ENCODE measurements at places on chromosomes 1 and 21.

GRCh38 chr1:18632218-18632588, 1.6 kb downstream of the PAX7 start:
- DNase-seq: no peak

- DNase-seq: no peak
These were observed 78.9 kb upstream of the KCNK2 start for GRCh38 chr1:215003686-215004085.

GRCh38 chr1:7482077-7482476, 289.0 kb upstream of the VAMP3 start:
- DNase-seq: no peak

- no peak for DNase-seq
These were observed 529 bp downstream of the MPZL1 start for GRCh38 chr1:167722152-167722869.

GRCh38 chr1:28185071-28185470, 8.6 kb upstream of the PTAFR start:
- no peak for DNase-seq

- DNase-seq: no peak
These were observed 40.4 kb downstream of the MPZL1 start for GRCh38 chr1:167762061-167762746.

DNA sequence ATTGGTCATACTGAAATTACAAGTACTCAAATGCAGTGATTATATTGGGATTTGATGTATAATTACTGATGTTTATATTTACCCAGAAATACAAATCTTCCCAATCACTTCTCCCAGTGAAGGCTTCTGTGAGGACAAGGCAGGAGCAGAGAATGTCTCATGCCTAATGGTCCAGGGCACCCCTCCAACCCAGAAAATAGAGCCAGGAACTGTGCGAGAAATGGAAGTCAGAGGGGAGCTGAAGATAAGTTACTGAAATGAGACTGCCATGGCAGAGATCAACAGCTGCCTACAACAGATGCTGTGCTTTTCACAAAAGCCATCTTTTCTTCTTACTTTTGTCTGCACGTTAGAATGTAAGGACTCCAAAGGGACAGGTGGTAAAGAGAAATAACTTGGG, 171.2 kb downstream of the TTLL7 start:
- DNase-seq: no peak

DNA sequence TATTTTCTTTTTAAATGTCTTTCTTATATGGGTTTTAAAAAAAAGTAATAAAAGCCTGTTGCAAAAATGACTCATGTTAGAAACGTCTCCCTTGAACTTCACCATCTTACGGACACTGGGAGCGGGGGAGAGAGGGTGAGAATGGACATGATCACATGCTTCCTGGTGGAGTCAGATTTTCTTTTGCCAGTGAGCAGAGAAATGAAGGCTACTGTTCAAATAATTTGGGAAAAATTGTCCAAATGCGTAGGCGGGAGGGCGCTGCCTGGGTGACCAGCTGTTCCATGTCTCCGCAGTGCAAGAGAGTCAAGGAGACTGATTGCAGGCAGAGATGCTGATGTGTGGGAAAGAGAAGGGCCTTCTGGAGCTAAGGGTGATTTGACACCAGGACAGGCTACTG, 23.1 kb downstream of the EIF2D start:
- DNase-seq: no peak

GRCh38 chr1:64242895-64243756, 39.7 kb downstream of the UBE2U start:
- no peak for DNase-seq

GRCh38 chr1:84687714-84688462, 2.4 kb downstream of the SSX2IP start:
- no peak for DNase-seq

GRCh38 chr1:231279683-231280082, 38.7 kb downstream of the GNPAT start:
- no peak for DNase-seq

GRCh38 chr1:150578272-150579109, 919 bp downstream of the MCL1 start:
- DNase-seq: no peak

DNA sequence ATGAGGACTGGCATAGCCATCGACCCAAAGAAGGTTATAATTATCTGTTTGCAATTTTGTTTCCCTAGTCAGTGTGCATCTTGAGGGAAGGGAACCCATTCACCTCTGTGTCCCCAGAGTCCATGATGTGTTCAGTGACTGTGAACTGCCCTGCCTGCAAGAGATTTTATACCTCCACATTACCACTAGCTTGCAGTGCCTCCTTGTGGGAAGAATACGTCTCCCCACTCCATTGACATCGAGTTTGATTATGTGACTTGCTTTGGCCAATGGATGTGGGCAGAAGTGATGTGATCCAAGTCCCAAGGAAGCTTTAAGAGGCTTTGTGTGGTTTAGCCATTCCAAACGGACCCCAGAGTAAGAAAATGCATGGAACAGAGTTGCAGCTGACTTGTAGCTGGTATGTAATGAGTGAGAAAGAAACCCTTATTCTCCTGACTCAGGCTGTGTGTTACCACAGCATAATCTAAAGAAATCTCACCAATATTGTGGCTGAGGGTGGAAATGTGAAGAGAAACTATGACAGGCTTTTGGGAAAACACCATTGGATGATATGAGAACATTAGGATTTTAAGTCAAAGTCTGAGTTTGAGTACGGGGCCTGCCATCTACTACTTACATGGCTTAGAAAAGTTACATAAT, 47.8 kb upstream of the NRDC start:
- no peak for DNase-seq

- no peak for DNase-seq
These were observed 11.7 kb downstream of the FRRS1 start for GRCh38 chr1:99754697-99755096.

GRCh38 chr1:159581422-159581821, 6.2 kb upstream of the APCS start:
- DNase-seq: no peak

GRCh38 chr1:204104331-204105130, 31.6 kb downstream of the SOX13 start:
- no peak for DNase-seq

DNA sequence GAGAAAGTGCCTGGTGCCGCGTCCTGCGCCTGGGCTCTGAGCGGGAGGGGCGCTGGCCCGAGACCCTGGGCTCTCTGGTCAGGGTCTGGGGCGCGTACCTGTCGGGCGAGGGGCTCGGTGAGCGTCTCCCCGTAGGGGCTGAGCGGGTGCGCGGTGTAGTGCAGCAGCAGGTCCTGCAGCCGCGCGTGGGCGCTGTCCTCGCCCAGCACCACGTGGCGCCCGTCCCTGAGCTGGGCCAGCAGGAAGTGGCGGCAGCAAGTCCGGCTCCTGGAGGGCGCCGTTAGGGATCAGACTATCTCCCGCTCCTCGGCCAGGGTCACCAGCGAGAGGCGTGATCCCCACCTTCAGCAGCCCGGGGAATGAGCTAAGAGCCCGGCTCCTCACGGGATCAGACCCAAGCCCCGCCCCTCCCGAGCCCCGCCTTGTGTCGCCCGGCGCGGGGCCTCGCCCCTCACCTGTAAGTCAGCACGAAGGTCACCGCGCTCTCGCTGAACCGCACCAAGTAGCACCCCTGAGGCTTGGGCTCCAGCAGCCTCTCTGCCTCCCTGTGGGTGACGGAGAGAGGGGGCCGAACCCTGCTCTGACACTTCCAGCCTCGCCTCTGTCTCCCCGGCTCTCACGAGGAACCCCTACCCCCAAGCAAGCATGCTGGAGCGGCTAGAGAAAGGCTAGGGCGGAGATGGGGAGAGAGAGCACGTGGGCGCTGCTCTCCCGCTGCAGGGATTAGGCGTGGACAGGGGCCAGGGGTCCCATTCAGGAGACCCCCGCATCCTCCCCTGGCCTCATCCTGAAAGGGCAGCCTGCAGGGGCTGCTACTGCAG, 2.7 kb downstream of the SH2D2A start:
- peak; percentile 59 for DNase-seq

DNA sequence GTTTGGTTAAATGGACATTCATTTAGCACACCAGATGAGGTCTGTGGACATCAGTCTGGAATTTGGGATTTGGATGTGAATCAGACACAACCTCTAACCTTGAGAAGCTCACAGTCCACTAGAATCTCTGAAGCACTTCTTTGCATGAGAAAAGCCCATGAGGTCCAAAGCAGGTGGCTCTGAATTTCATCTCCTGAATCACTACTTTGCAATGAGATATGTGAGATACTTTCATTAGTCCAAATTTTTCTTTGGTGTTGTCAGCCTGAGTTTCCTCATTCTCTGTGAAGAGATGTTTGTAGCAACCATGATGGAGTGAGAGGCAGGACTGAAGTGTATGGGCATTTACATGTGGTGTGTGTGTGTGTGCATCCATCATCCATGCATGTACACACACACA, 16.5 kb upstream of the LCE2D start:
- DNase-seq: no peak

DNA sequence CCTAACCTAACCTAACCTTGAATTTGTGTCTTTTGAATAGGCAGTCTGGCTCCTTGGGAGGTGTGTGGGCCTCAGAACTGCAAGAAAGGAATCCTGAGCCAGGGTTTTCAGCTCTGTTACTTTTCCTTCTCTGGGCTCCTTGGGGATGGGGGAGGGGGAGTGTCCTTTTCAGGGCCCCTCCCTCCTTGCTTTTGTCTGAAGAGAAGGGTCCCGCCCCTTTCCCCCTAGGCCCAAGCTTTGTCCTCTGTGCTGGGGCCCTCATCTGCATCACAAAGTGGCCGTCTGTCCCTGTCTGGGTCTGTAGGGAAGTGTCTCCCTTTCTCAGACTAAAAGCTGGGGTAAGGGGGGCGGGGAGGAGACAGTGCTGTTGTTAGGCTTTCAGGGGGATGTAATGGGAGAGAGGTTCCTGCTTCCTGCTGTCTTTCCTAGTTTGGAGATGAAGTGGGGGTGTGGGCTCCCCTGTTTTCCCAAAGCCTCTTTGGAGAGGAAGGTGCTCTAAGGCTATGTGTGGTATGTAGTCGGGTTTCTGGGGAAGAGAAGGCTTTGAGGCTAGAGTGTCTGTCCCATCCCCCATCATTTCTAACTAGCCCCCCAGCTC, 3.1 kb downstream of the AGO1 start:
- no peak for DNase-seq

- DNase-seq: no peak
These were observed 63.6 kb upstream of the VAMP3 start for GRCh38 chr1:7707527-7707926.

DNA sequence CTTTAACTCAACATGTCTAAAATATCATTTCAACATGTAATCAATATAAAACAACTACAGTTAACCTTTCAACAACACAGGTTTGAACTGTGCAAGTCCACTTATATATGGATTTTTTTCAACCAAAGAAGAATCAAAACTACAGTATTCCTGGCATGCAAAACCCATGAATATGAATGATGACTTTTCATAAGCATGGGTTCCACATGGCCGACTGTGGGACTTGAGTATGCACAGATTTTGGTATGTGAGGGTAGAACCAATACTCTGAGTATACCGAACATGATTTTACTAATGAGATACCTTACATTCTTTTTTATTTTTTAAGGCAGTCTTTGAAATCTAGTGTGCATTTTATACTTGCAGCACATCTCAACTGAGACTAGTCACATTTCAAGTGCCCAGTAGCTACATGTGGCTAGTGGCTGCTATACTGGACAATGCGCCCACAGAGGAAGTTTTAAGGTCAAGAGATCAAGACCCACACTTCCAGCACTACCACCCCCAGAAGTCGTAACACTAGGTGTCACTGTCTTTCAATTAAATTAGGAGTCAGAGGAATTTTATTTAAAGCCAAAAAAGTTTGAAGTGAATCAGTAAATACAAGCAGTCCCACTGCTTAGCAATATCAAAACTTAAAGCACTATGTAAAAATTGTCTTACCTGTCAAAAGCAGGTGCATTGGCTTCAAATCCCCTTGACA, 40.0 kb downstream of the SYNJ1 start:
- no peak for DNase-seq

DNA sequence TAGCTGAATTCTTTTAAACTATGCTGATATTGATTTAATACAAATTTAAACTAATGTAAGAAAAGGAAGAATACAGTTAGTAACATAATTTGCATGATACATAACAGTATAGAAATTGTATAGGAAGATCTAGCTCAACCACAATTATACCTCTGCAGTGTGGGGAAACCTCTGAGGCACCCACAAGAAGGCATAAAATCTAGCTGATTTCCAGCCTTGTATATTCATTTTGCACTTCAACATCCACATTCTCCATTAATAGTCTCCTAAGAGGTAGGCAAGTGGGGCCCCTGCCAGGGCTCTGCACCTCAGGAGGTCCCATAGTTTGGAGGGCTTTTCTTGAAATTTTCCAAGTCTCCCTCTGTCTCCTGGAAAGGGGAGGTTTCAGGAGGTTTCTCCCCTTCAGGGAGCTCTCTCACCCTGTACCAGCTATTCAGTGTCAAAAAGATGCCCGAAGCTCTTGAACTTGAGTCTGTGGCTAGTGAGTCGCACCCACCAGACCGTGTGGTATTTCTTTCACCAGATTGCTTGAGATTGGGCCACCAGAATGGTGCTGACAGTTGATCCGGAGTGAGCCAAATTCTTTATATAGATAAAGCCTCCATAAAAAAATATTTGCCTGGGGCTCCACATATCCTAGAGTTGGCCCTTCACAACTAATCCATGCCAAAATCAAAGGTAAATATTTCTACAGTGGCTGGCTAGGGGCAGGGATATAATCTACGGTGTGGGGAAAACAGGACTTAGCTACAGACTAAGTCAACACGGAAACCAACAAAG, 108.2 kb downstream of the TIAM1 start:
- no peak for DNase-seq

- no peak for DNase-seq
These were observed 276.5 kb downstream of the DNM3 start for GRCh38 chr1:172117800-172118199.

DNA sequence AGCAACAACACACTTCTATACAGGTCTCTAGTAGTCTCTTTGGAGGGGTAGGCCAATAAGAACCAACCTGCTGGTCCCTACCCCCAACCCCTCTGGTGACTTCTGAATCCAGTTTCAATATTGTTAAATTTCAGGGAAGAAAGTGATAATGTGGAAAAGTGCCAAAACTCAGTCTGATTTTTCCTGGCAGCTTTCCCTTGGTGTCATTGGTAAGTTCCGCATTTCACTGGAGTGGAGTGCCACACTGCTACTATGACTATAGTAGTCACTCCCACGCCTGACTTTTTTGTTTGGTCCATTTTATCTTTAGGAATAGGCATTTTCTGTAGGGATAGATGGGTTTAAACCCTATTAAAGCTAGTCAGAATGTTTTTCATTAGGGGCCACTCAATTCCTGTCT, 5.7 kb upstream of the ARID1A start:
- DNase-seq: no peak

DNA sequence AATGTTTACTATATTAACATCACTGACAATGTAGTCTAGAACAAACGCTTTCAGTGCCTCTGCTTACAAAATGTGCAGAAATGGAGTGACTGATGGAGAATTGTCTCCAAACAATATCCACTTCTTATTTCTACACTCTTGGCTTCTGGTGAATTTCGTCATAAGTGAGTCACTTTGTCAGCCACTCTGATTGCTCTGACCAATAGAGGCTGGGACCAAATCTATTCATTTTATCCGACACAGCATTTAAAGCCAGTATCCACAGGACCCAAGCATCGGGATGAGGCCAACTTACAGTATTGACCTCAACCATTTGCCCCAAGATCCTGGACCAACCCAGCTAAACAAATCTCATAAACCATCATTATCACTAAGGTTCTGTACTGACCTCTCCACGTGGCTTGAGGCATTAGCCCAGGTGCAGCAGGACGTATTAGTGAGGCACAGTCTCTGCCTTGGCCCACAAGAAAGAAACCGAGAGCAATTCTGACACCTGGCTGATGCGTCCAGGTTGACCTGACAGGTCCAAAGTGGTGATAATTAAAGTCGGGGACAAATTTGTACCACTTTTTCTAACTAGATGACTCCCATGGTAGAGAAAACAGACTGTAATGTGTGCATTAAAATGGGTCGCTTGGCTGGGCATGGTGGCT, 53.3 kb upstream of the ERO1B start:
- DNase-seq: no peak
